ENCODE measurements at places on chromosomes 11 and 22. TPM values are rescaled to one million over a fixed set of nuclear protein-coding genes. Genes with fewer than 3 reads are reported as not detected.

DNA sequence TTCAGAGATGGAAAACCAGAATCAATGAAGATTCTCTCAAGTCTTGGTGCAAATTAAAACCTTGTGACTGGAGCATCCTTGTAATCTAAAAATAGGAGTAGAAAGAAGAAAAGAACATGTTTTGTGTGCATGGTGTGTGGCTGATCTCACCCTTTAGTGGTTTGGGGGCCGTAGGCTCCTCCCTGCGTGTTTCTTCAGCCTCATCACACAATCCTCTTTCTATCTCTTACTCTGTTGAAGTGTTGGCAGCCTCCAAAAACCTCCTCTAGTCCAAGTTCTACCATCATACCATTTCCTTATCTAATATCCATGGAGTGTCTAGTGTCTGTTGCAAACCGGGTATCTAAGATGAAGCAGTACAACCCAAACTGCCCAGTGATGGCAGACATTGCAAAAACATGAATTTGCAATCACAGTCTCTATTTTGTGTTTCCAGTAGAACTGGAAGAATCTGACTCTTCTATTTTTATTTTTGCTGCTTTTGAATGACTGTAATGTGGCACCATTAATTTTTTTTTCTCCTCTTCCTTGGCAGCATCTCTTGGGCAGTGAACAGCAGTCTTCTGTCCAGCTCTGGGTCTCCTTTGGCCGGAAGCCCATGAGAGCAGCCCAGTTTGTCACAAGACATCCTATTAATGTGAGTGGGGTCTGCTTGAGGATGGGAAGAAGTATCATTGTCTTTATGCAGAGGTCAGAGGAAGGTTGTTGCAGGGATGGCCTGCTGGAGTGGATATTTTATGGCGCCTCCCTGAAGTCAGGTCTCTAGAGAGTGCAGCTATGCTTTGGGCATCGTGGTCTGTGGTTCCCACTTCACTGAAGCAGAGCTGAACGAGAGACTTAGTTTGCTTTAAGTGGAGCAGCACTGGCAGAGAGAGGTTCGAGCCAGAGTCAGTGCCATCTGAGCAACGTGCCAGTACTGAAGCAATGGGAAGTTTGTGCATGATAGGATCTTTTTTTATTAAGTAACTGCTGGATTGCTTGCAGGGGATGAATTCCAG lies 60.0 kb upstream of the SORL1-AS1 start:
- H3K27me3 ChIP-seq: no peaks in the 10 kb centered on the region
- H3K4me1 ChIP-seq: peaks cover 66% of the 10 kb centered on the region
- no peak for DNase-seq
- no peak overlapping the region for H3K4me3 ChIP-seq

MRGPRX3 gene
- total RNA-seq: not detected

DNA sequence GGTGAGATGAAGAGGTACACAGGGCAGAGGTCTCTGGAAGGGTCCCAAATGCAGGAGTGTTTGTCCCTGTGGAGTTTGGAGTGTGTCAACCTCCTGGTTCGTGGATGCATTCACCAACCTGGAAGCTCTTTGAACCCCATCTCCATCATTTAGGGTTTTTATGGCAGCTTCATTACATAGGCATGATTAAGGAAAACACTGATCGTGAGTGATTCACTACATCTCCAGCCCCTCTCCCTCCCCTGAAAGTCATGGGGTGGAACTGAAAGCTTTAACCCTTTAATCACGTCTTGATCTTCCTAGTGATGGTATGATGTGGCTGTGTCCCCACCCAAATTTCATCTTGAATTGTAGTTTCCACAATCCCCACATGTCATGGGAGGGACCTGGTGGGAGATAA lies 19.8 kb upstream of the INCENP start:
- H3K27me3 ChIP-seq: no peaks in the 10 kb centered on the region
- no peak overlapping the region for H3K4me3 ChIP-seq
- peaks cover 14% of the 10 kb centered on the region for H3K4me1 ChIP-seq
- no peak overlapping the region for H3K27ac ChIP-seq
- no peaks in the 10 kb centered on the region for H3K36me3 ChIP-seq

CREBZF gene
- 38.1 TPM for total RNA-seq

DNA sequence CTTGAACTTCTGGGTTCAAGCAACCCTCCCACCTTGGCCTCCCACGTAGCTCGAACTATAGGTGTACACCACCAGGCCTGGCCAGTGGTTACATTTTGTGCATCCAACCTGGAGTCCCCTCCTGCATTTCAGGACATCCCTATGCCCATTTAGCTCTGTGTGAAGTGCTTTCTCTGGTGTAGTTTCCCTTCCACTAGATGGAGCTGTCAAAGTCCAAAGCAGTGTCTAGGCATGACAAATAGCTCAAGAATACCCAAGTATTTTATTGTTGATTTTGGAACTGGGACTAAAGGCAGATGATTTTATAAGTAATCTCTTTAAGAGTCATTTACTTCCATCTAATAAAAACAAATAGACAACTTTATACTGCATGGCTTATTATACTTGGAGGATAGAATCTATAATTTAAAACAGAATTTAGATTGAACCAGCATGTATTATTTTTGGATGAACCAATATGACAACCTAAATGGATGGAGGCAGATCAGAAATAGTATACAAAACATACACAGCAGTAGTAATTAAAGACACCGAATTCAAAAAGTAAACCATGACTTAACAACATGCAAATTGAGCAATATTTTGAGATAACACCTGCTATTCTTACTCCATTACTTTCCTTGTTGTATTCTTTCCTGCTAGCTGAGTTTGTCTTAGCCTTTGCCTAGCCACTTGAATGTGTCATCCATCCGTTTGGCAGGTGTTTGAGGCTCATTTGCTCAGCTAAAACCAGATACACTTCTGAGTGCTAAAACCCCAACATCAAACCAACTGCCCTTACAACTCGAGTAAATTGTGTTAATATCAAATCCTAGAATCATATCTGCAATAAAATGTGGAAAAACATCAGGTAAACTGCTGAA lies 37.7 kb downstream of the EIF4ENIF1 start:
- H3K27me3 ChIP-seq: no peaks in the 10 kb centered on the region
- no peak overlapping the region for H3K27ac ChIP-seq
- H3K4me3 ChIP-seq: no peak overlapping the region
